Astrocyte of the cerebellum (primary cell): ENCODE measurements at places on chromosomes 2 and 18.

DNA sequence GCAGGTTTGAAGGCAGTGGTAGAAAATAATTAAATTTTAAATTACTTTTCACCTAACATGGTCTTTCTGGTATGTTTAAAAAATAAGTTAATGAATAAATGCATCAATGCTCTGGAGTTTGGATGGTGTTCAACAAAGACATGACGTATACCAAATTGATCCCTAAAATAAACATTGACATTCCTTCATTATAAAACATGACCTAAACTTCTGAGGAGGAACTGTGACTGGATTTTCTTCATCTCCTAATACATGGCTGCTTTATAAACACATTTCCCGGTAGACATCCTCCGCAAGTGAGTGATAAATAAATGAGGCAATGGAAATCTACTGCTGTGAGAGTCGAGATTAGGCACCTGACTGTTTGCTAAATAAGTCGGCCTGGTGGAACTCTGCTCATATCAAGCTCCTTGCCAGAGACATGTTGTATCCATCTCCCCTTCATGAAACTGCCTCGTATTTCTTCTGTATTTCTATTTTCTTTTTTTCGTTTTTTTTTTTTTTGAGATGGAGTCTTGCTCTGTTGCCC lies 362.3 kb downstream of the RNF144A start:
- DNase-seq = no peak

DNA sequence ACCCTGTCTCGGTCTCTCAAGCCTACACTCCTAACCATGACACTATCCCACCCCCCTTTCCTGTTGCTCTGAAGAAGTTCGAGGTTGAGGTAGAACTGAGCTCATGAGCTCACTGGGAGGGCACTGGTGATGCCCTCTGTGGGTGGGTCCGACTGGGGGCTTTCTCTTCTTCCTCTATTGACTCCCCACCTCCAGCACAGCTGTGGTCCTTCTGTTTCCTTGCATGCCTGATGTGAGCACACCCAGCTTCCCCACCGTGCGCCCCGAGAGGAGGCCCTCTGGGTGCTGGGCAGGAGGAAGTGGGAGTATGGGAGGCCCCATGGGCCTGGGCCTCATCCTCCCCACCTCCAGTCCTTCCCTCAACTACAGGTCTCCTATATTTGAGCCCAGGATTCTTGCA lies 20.9 kb downstream of the SPEG start:
- DNase-seq = no peak

DNA sequence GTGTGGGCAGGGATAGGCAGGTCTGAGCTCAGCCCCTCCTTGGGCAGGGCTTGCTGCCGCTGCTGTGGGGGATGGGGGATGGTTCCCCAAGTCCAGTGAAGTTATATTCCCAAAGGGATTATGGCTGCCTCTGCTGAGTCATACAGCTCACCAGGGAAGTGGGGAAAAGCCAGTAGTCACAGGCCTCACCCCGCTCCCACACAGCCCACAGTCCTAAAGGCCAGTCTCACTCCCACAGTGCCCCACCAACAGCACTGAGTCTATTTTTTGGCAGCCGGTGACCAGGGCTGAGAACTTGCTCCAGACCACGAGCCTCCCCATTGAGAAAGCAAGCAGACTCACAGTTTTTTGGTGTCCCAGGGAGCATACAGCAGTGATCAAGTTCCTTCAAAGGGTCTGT lies 173.3 kb downstream of the OSR1 start:
- DNase-seq = no peak

GRCh38 chr2:140747665-140748064 lies 1383.2 kb downstream of the LRP1B start:
- no peak for DNase-seq
